GM10248 (cell line): ENCODE measurements at places on chromosomes 4 and X.

GRCh38 chrX:150060406-150060805 lies 122.1 kb upstream of the EOLA2 start:
- DNase-seq, result no peak

- no peak for DNase-seq
Observed at GRCh38 chr4:142923619-142924018, 77.5 kb upstream of the INPP4B start.

DNA sequence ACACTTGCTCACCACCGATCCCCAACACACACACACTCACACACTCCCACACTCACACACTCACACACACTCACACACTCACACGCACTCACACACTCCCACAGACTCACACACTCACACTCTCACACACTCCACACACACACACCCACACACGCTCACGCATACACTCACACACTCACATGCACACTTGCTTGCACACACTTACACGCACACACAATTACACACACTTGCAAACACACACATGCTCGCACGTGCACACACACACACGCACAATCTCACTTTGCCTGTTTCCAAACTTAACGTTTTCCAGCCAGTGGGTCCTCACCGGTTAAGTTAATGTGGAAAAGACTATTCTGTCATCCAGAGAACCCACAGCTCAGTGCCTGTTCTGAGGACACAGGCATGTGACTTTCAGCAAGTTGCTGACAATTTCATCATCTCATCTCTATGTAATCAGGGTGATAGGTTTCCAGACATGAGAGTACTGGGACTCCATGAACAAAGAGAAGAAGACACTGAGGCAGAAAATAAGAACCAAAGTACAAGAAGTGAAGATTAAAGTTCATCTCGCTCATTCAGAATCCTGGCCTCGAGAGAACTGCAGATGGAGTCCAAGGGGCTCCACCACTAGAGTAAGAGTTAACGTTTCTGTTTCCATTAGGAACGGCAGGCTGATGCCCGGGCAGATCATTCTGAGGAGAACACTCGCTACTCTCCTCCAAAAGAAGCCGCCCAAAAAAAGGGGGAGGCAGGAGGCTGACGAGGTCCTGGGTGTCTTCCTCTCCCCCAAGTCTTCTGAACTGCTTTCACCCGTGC lies 153.2 kb upstream of the FRG1 start:
- DNase-seq, result no peak

DNA sequence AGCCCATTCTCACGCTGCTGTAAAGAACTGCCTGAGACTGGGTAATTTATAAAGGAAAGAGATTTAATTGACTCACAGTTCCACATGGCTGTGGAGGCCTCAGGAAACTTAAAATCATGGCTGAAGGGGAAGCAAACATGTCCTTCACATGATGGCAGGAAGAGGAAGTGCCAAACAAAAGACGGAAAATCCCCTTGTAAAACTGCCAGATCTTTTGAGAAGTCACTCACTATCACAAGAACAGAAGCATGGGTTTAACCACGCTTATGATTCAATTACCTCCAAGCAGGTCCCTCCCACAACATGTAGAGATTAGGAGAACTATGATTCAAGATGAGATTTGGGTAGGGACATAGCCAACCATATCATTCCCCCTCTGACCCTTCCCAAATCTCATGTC lies 335.5 kb downstream of the IL15 start:
- no peak for DNase-seq

- DNase-seq, result no peak
Observed at GRCh38 chr4:687048-687970, 1.6 kb downstream of the SLC49A3 start.

DNA sequence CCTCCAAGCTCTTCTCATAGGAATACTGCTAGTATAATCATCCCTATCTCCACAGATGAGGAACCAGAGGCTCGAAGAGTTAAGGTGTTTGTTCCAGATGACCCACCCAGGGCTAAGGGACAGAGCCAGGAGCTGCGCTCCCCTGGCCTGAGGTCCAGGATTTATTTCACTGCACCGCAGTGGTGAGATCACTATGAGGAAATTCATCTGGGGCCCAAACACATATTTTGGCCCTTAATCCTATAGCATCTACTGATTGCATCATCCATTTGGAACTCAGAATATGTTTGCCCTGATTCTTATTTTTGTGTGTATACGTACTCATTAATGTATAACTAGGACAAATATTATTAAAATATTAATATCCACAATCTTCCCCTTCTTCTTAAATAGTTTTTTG lies 100.1 kb upstream of the RBPJ start:
- DNase-seq, result no peak
